ENCODE measurements at places on chromosomes 5 and 9. TPM values are rescaled to one million over a fixed set of nuclear protein-coding genes. Genes with fewer than 3 reads are reported as not detected.
A peak's percentile ranks its signal among the peaks of the same experiment; 100 is the strongest.

DNA sequence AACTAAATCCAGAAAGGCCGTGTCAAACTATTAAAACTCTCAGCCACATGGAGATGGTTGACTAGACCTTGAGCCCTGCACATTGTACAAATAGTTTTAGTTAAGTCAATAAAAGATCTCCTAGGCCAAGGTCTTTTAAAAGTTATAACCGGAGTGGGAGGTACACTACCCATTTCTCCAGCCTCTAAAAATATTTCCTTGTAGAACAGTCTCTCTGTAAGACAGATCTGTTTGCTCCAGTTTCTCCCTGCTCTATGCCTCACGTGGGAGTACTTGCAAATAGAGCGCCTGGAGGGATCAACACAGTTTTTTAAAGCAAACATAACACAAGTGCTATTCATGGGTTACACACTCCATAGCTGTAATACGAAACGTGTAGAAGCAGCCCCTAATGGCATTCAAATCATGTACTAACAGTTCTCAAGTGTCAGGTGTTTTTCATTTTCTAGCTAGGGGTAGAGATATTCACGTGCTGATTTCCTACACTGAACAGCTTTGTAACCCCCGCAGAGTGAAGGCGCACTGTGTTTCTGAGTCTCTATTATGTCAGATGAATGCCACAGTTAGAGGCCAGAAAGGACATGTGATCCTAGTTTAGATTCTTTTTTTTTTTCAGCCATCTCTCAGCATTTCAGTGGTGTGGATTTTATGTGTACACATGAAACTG lies 703.4 kb upstream of the GRAMD2B start:
- H3K36me3 ChIP-seq = no peaks in the 10 kb centered on the region
- no peak overlapping the region for H3K27ac ChIP-seq
- no peak for DNase-seq
- no peaks in the 10 kb centered on the region for H3K4me1 ChIP-seq

DNA sequence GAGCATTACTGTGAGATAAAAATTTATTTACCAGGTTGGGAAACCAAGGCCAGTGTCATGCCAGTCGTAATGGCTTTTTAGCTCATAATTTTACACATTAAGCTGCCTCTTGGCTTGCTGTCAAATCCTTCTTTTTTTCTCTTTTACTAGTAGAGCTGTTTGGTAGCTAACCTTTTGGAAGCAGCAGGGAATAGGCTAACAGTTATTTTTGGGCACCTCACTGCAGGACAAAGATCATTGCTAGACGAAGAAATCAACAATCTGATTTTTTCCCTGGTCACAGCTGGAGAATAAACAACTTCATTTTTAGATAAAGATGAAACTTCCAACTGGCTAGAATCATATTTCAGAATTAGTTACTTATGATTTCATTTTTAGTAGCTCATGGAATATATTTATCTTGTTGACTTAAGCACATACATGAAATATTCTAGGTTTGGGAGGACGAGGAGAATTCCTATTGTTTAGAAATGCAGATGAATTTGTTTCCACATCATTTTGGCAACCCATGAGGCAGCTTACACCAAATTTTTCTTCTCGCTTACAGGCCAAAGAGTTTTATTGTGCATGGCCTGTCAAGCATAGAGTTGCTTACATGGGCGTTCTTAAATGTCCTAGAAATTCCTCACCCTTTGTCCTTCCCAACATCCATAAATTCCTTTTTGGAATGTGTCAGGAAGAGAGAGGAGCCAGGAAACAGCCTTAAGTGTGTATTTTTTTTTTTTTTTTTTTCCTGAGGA lies 19.6 kb downstream of the TNC start:
- H3K27ac ChIP-seq = no peak overlapping the region
- peaks cover 10% of the 10 kb centered on the region for H3K27me3 ChIP-seq
- no peaks in the 10 kb centered on the region for H3K4me1 ChIP-seq

The MED27 gene
- 18.5 TPM for total RNA-seq

GRCh38 chr9:14752871-14753270 lies 30.3 kb upstream of the CER1 start:
- peaks cover 26% of the 10 kb centered on the region for H3K27me3 ChIP-seq
- no peak overlapping the region for H3K27ac ChIP-seq
- no peaks in the 10 kb centered on the region for H3K36me3 ChIP-seq

GRCh38 chr5:57586649-57587048 lies 104.0 kb upstream of the ACTBL2 start:
- H3K36me3 ChIP-seq = no peaks in the 10 kb centered on the region
- DNase-seq = no peak
- peaks cover 5% of the 10 kb centered on the region for H3K27me3 ChIP-seq
- H3K27ac ChIP-seq = no peak overlapping the region
- no peaks in the 10 kb centered on the region for H3K4me1 ChIP-seq

The KLHL9 gene
- total RNA-seq = 29.4 TPM

GRCh38 chr5:74816875-74817274 lies 49.3 kb downstream of the FAM169A start:
- no peak for DNase-seq
- H3K27me3 ChIP-seq = no peaks in the 10 kb centered on the region
- H3K36me3 ChIP-seq = peaks cover 10% of the 10 kb centered on the region
- H3K4me1 ChIP-seq = peaks cover 7% of the 10 kb centered on the region

The FOXI1 gene
- total RNA-seq = not detected

The DPYSL3 gene
- total RNA-seq = not detected

The SARDH gene
- total RNA-seq = 2.3 TPM

The FABP6 gene
- total RNA-seq = not detected

DNA sequence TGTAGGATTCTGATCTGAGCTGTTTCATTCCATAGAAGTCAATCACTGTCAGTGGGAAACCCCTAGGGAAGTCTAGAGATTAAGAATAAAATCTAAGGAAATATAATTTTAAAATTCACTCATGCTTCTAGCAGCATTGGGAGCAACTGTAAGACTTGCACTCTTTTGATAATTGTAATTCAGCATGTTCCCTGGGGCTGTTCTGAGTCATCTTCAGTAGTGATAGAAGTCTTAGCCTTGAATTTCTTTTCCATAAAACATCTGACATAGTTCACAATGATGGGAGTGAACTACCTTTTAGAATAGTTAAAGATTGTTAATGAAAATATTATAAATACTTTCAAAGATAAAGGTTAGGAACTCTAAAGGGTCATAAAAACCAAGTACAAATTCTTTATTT lies 935.8 kb downstream of the DTWD2 start:
- H3K4me3 ChIP-seq = no peak overlapping the region
- no peak for DNase-seq
- no peaks in the 10 kb centered on the region for H3K27me3 ChIP-seq
- H3K27ac ChIP-seq = no peak overlapping the region
- H3K4me1 ChIP-seq = no peaks in the 10 kb centered on the region

DNA sequence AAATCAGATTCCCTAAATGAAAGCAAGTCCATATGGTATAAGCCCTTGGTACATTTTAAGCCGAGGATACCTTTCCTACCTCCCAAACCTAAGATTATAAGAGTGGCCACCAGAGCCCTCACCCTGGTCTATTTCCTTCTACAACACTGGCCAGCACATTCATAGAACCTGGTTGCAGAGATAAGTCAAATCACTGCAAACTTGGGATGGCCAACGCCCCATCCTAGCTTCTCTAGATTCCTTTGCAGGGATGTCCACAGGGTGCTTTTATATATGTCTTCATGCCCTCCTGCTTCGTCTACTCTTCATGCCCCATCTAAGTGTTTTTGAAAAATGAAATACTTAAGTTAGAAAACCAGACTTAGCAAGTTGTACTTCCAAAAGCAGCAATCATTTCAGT lies 41.8 kb downstream of the SH3RF2 start:
- H3K27ac ChIP-seq = no peak overlapping the region
- H3K4me3 ChIP-seq = no peak overlapping the region
- DNase-seq = no peak
- no peaks in the 10 kb centered on the region for H3K36me3 ChIP-seq
- no peaks in the 10 kb centered on the region for H3K4me1 ChIP-seq
- H3K27me3 ChIP-seq = peaks cover 3% of the 10 kb centered on the region

The ENTPD8 gene
- not detected for total RNA-seq

The LCP2 gene
- 444 TPM for total RNA-seq

GRCh38 chr5:32445287-32445758 lies 783 bp upstream of the ZFR start:
- H3K4me3 ChIP-seq = peak overlapping the region; percentile 85
- H3K27ac ChIP-seq = peak overlapping the region; percentile 69
- peaks cover 9% of the 10 kb centered on the region for H3K27me3 ChIP-seq

The LCN15 gene
- total RNA-seq = not detected

- H3K4me3 ChIP-seq = peak overlapping the region; percentile 97
- peaks cover 40% of the 10 kb centered on the region for H3K36me3 ChIP-seq
- no peaks in the 10 kb centered on the region for H3K27me3 ChIP-seq
Observed at GRCh38 chr5:69167493-69167855, 524 bp downstream of the CCNB1 start.

- peaks cover 2% of the 10 kb centered on the region for H3K27me3 ChIP-seq
- H3K27ac ChIP-seq = no peak overlapping the region
- H3K4me1 ChIP-seq = peaks cover 1% of the 10 kb centered on the region
- DNase-seq = no peak
Observed at GRCh38 chr5:67648201-67648671, 451.6 kb upstream of the CD180 start.

GRCh38 chr9:1337169-1337568 lies 287.0 kb downstream of the DMRT2 start:
- no peaks in the 10 kb centered on the region for H3K27me3 ChIP-seq
- H3K36me3 ChIP-seq = no peaks in the 10 kb centered on the region
- H3K4me3 ChIP-seq = no peak overlapping the region
- no peak overlapping the region for H3K27ac ChIP-seq

The NR2F1-AS1 gene
- not detected for total RNA-seq

DNA sequence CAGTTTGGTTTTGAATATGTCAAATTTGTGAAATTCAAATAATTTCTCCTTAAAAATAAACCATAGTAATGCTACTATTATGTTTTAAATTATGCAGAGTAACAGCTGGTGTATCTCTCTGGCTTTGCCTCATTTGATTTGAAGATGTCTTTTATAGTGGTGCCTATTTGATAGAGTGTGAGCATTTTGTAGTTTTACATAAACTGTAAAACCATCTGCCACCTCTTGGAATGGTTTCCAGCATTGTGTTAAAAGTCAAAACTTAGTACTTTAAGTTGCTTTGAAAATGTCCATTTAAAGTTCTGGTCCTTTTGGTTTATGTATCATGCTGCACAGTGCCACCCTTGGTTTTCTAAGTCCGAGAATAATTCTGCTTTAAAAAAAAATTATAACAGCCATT lies 15.6 kb downstream of the PRDM6 start:
- no peaks in the 10 kb centered on the region for H3K36me3 ChIP-seq
- no peak overlapping the region for H3K4me3 ChIP-seq
- DNase-seq = no peak
- H3K4me1 ChIP-seq = no peaks in the 10 kb centered on the region
- H3K27ac ChIP-seq = no peak overlapping the region
- peaks cover 49% of the 10 kb centered on the region for H3K27me3 ChIP-seq

DNA sequence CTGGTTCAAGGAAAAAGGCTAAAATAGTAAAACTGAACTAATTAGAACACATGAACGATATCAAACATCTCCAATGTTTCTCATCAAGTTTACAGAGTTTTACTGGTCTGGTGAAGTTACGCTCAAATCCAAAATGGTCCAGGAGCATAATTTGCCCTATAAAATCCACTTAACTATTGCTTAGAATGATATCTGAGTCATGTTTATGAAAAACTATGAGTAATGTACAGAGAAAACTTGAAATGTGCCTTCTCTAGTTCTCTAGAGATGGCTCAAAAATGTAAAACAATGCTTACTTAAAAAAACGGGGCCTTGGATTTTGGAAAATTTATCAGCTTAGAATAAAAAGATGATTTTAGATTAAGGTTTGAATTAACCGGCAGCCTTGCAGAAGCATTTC lies 108.1 kb downstream of the FBXW11 start:
- no peak overlapping the region for H3K4me3 ChIP-seq
- peaks cover 7% of the 10 kb centered on the region for H3K4me1 ChIP-seq
- DNase-seq = no peak
- peaks cover 15% of the 10 kb centered on the region for H3K36me3 ChIP-seq
- H3K27ac ChIP-seq = no peak overlapping the region
- no peaks in the 10 kb centered on the region for H3K27me3 ChIP-seq

DNA sequence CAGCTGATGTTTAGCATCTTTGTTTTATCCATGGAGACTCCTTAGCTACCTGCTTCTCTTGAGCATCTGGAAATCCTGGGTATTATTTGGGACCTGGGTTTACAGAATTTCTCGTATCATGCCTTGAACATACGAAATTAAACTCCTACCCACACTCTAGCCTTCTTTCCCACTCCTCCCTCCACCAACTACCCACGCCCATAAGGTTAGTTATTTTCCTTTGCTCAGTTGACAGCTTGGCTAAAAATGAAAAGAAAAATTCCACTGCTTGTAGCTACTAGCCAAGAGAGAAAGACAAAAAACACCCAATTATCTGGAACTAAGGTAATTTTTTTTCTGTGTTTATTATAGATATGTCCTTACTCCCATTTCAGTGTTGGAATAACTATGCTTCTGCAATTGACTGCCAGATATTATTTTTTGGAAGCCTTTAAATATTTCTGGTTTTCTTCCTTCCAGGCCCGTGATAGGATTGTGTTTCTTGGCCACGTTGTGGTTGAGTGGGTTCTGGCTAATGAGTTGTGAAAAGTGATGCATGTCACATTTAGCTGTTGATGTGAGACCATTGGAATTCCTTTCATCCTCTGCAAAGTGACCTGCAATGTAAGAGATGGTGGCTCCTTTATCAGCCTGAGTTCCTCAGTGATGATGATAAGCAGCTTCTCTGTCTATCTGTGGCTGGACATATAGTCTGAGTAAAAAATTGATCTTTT lies 308.1 kb downstream of the LRRC70 start:
- H3K4me1 ChIP-seq = no peaks in the 10 kb centered on the region
- H3K4me3 ChIP-seq = no peak overlapping the region
- no peaks in the 10 kb centered on the region for H3K36me3 ChIP-seq
- H3K27me3 ChIP-seq = no peaks in the 10 kb centered on the region
- H3K27ac ChIP-seq = no peak overlapping the region
- no peak for DNase-seq

GRCh38 chr9:68741704-68742332 lies 36.8 kb downstream of the PIP5K1B start:
- H3K36me3 ChIP-seq = no peaks in the 10 kb centered on the region
- no peak overlapping the region for H3K4me3 ChIP-seq
- H3K27ac ChIP-seq = no peak overlapping the region
- no peak for DNase-seq

The IRX2 gene
- total RNA-seq = not detected

- no peak overlapping the region for H3K4me3 ChIP-seq
- H3K4me1 ChIP-seq = peaks cover 7% of the 10 kb centered on the region
- H3K36me3 ChIP-seq = peaks cover 1% of the 10 kb centered on the region
- no peaks in the 10 kb centered on the region for H3K27me3 ChIP-seq
Observed at GRCh38 chr5:56185768-56186311, 47.3 kb downstream of the ANKRD55 start.

DNA sequence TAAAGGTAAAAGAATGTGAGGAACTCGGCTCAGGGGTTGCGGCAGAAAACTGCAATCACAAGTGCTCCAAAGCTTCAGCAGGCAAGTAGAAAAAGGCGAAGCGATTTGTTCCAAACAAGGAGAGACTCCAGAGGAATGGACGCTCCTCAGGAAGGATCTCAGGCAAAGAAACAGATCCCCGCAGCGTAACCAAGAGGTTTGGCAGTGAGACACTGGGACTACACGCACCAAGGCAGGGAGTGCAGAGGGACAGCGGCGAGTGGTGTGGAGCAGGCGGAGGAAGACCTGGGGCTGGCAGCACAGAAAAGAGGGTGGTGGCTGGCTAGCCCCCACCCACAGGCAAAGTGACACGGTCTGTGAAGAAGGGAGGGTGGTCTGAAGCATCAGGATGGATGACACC lies 54.7 kb upstream of the GOLPH3 start:
- no peaks in the 10 kb centered on the region for H3K27me3 ChIP-seq
- no peak overlapping the region for H3K27ac ChIP-seq
- DNase-seq = no peak
- H3K4me1 ChIP-seq = peaks cover 9% of the 10 kb centered on the region
- no peak overlapping the region for H3K4me3 ChIP-seq
